Activated naive CD8-positive, alpha-beta T cell treated with anti-CD3 and anti-CD28 coated beads, Interleukin-2, amount 50 U/mL, for 16 hours (primary cell): ENCODE measurements at places on chromosomes 2 and 18.

- no peak for DNase-seq
Observed at GRCh38 chr2:23633966-23634365, 249.0 kb downstream of the KLHL29 start.

DNA sequence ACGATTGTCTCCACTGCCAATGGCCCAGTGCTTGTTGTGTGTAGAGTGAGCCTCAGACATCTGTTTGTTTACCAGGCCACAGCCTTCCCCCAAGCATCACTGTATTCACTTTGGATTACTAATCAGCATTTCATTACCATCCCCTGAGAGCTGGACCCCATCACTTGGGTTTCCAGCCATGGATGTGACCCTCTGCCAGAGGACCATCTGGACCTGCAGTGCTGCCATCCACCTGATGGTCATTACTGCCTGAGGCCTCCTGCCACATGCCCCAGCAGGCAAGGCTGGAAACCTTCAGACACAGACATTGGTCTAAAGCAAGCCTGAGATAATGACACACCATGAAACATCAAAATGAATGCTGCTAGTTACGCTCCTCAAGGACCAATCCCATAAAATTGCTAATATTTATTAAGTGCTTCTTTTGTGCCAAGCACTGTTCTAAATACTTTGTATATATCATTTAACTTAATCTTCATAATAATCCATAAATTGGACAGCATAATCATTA is 2096.3 kb upstream of the CELF4 start:
- DNase-seq, result no peak

DNA sequence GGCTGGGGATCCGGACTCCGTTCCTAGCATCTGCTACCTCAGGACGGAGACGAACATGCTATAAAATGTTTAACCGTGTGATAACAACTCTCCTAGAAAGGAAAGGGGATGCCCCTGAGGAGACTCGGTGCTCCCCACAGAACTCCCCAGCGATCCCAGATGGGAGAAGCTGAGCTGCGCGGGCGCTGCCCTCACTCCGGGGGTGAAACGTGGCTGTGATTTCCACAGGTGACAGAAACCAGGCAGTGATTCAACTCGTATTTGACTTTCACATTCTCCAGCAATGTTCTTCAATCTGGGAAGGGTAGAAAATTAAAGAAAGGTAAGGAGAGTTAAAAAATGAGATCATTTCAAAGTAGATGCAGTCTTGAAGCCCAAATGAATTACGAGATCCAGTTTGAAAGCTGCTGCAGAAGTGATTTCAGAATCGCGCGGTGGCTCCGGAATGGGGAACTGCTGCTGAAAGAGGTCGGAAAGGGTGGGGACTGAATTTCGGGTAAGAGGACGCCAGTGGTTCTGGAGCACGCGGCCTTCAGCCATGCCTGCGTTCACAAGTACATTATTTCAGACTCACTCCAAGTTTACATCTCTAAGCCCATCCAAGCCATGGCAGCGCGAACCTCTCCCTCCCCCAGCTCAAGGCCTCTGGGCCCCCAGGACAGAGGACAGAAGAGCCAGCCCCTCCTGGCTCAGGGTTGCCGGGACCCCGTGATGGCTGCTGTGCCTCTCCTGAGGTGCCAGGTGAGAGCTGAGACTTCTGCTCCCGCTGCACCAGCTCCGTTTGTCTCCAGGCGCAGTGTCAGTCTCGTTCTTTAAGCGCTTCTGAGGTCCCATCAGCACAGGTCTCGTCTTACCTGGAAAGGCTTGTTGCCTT is 39.5 kb downstream of the ADNP2 start:
- DNase-seq, result no peak

GRCh38 chr2:68372485-68372884 is 7.4 kb downstream of the PLEK start:
- no peak for DNase-seq

- no peak for DNase-seq
Observed at GRCh38 chr2:7262727-7263126, 345.5 kb downstream of the RNF144A start.

GRCh38 chr2:74179063-74179865 is 585 bp upstream of the MOB1A start:
- DNase-seq, result no peak

- no peak for DNase-seq
Observed at GRCh38 chr2:88053934-88054781, 1.4 kb downstream of the KRCC1 start.

GRCh38 chr2:38274286-38275276 is 102.5 kb downstream of the ATL2 start:
- DNase-seq, result no peak

GRCh38 chr18:36993068-36993467 is 164.1 kb downstream of the KIAA1328 start:
- DNase-seq, result no peak

DNA sequence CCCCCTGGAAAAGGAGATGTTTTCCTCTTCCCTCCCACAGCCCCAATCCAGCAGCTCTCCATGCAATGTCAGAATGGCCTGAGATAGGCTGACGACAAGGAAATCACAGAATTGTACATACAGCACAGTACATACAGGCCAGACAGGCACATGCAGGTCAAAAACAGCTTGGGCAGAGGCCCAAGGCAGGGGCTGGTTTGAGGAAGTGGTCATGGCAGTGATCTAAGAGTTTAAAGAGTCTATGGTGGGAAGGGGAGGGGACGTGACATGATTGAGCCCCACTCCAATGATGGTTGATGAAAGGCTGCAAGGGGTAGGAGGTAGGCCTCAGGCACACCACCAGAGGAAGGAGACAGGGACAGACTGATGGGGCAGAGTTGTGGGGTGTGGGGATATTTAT is 4.3 kb downstream of the DCTN1 start:
- DNase-seq, result no peak

DNA sequence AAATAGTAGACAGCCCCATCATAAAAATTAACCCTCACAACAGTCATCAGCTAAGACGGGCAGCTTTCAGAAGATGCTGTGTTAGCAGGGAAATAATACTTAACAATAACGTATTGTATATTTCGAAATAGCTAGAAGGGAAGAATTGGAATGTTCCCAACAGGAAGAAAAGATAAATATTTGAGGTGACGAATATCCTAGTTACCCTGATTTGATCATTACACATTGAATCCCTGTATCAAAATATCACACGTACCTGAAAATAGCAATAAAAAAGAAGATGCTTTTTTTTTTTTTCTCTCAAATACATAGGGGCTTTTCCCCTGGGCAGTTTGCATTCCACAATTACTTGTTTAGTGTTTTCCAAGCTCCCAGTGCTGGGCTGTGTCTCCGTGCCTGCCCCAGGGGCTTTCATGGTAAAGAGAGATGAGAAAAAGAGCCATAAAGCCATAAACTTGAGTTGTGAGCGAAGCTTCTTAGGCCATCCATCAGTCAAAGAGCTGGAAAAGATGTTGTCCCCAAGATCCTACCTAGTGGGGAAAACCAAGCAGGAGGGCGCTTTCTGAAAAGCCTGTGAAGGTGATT is 183.0 kb upstream of the REV1 start:
- DNase-seq, result no peak

- DNase-seq, result no peak
Observed at GRCh38 chr2:120422465-120423160, 76.7 kb downstream of the INHBB start.

- no peak for DNase-seq
Observed at GRCh38 chr2:111944531-111945210, 46.3 kb downstream of the MERTK start.

DNA sequence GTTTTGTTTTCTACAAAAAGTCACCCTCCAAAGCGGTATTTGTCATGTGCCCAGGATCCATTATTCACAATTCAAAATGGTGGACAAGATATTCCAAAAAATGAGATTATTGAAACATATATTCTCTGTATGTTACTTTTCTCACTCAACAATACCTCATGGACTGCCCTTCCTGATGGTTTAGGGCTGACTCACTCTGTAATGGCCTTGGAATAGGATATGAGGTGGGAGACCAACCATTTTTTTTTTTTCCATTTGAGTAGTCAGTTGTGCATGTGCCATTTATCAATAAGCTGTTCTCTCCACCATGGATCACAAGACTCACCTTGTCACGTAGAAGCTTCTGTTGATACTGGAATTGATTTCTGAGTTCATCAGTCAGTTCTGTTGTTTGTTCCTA is 64.5 kb downstream of the LYPD6 start:
- DNase-seq, result no peak

- no peak for DNase-seq
Observed at GRCh38 chr2:66082581-66082980, 352.3 kb upstream of the MEIS1 start.

- DNase-seq, result no peak
Observed at GRCh38 chr18:36850527-36851201, 21.7 kb downstream of the KIAA1328 start.

- DNase-seq, result no peak
Observed at GRCh38 chr18:49739275-49739674, 74.1 kb downstream of the ACAA2 start.

- DNase-seq, result no peak
Observed at GRCh38 chr2:118112771-118113334, 24.6 kb downstream of the INSIG2 start.

DNA sequence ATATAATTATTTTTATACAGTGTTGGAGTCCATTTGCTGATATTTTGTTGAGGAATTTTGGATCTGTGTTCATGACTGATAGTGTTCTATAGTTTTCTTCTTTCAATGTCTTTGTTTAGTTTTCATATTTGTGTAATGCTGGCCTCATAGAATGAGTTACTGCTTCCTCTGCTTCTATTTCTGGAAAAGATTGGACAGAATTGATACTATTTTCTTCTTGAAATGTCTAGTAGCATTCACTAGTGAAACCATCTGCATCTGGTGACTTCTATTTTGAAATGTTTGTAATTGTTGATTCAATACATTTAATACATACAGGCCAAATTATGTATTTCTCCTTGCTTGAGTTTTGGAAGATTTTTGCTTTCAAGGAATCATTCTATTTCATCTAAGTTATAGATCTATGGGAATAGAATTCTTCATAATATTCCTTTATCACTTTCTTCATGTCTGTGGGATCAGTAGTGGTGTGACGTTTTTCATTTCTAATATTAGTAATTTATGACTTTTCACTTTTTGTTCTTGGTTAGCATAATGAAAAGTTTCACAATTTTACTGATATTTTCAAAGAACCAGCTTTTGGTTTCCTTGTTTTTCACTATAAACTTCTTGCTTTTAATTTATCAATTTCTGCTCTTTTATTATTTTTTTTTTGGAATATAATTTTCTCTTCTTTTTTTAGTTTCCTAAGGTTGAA is 509.9 kb upstream of the VRK2 start:
- DNase-seq, result no peak

- DNase-seq, result no peak
Observed at GRCh38 chr2:193141-193671, 70.6 kb downstream of the SH3YL1 start.

DNA sequence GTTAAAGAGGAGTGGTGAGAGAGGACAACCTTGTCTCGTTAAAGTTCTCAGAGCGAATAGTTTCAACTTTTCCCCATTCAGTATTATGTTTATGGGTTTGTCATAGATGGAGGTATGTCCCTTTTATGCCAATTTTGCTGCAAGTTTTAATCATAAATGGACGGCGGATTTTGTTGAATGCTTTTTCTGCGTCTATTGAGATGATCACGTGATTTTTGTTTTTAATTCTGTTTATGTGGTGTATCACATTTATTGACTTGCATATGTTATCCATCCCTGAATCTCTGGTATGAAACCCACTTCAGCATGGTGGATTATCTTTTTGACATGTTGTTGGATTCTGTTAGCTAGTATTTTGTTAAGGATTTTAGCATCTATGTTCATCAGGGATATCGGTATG is 1123.8 kb upstream of the KLHL29 start:
- DNase-seq, result no peak

- DNase-seq, result no peak
Observed at GRCh38 chr2:172177581-172177980, 74.9 kb upstream of the DLX2 start.

- DNase-seq, result no peak
Observed at GRCh38 chr2:129806990-129807389, 172.5 kb upstream of the RAB6C start.
